MG63 (cell line): ENCODE measurements at places on chromosomes 1 and 21. TPM values are rescaled to one million over a fixed set of nuclear protein-coding genes. Genes with fewer than 3 reads are reported as not detected.

DNA sequence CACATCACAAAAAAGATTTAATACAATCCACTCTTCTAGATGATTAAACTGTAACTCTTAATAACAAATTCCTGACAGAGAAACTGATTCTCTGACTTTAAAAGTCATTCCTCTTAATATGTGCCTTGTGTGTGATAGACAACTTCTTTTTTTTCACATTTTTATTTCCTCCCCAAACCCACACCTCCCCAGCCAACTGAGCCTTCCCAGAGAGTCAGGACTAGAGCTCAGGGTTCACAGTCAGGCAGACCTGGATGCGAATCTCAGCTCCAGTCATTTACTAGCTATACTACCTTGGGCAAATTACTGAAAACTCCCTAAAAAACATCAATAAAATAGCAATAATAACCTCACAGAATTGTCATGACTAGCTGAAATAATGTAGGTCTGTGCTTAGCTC lies 14.2 kb downstream of the ATPAF1 start:
- no peak for DNase-seq

GRCh38 chr21:27647401-27647800 lies 680.5 kb upstream of the ADAMTS5 start:
- DNase-seq: no peak

- no peak for DNase-seq
Observed at GRCh38 chr1:155191904-155192303, 15.8 kb downstream of the THBS3 start.

DNA sequence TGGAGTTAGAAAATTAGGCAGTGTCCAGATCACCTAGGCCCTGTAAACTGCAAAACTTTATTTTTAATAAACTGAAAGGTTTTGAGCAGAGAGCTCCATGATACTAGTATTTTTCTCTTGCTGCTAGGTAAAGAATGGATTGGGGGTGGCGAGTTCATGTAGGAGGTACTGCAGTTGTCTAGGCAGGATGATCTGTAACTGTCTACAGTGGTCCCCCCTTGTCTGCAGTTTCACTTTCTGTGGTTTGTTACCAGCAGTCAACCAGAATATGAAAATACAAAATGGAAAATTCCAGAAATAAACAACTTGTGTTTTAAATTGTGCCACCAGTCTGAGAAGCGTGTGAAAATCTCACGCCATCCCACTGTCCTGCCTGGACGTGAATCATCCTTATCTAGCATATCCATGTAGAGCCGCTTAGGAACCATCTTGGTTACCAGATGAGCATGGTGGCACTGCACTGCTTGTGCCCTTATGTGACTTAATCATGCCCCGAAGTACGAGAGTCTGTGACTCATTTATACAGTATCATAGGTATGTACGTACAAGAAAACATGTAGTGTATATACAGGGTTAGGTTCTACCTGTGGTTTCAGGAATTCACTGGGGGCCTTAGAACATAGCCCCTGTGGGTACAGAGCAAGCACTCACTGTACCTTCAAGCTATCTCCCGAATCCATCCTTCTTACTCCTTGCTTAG lies 94.2 kb downstream of the AHCTF1 start:
- no peak for DNase-seq

- no peak for DNase-seq
Observed at GRCh38 chr1:201570886-201571624, 32.1 kb downstream of the NAV1 start.

DNA sequence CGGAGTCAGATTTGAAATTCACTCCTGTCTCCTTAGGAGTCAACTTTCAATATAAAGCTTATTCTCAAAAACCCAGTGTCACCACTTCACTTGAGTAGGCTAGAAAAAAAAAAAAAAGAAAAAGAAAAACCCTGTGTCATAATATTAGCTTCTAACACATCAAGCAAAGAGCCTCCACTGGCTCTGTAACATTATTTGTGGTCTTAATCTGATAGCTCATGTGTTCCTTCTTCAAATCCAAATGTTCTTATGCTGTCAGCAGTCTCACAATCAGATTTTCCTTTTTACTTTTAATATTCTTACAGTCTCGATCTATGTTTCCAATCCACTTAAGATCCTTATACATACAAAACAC lies 26.1 kb upstream of the PSMG1 start:
- no peak for DNase-seq

DNA sequence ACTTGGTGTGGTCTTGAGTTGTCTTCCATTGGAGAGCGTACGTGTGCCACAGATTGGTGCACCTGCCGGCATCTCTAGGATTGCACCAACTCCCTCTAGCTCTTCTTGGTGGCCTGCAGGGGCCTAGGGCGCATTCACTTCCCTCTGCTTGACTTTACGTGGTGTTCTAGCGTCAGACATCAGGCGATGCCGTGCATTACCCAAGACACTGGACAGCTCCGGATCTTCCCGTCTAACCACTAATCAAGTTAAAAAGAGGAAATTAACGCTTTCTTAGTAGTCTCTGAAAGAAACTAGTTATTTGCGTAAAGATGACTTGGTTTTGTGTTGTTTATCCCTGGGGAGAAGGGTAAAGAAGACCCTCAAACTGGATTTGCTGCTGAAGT lies 510 bp upstream of the IL10RB start:
- no peak for DNase-seq

Gene RSPH1
- total RNA-seq: not detected in 2 replicates

Gene PLCH2
- not detected in 2 replicates for total RNA-seq

Gene FCRLA
- 2.2 TPM in 1 of 2 replicates, not detected in the other for total RNA-seq

Gene PROK1
- not detected in 2 replicates for total RNA-seq
